Renal cortical epithelial cell (primary cell): ENCODE measurements at places on chromosomes 3 and 15.
A peak's percentile ranks its signal among the peaks of the same experiment; 100 is the strongest.

- DNase-seq = no peak
Observed at GRCh38 chr3:53643757-53644156, 149.3 kb downstream of the CACNA1D start.

DNA sequence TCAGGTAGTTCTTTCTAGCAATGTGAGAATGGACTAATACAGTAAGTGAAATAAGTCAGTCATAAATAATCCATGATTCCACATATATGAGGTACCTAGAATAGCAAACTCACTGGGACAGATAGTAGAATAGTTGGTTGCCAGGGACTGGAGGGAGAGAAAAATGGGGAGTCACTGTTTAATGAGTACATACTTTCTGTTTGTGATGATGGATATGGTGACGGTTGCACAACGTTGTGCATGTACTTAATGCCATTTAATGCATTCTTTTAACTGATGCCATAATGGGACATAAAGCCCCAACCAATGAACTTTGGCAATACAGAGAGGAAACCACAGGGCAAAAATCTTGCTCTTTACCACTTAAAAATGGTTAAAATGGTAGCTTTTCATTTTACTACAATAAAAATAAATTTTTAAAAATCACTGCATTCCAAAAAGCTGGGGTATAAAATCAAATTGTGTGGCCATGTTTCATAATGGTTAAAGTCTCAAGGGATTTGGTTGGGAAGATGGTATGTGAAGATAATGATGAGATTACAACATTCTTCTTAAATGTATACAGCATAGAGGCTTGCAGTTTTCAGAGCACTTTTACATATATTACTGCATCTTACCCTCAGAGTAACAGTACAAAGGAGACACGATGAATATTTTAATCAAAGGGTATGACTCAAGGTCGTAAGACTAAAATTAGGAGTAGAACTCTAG lies 45.2 kb downstream of the ADAM10 start:
- no peak for DNase-seq

GRCh38 chr3:66469220-66469640 lies 31.6 kb downstream of the LRIG1 start:
- DNase-seq = no peak

GRCh38 chr3:108488631-108489030 lies 21.8 kb downstream of the MYH15 start:
- no peak for DNase-seq

- DNase-seq = peak; percentile 93
Observed at GRCh38 chr3:52240059-52240885, 1.3 kb upstream of the TWF2 start.
